LHCN-M2 (cell line): ENCODE measurements at places on chromosomes 7 and 10. TPM values are rescaled to one million over a fixed set of nuclear protein-coding genes. Genes with fewer than 3 reads are reported as not detected.
A peak's percentile ranks its signal among the peaks of the same experiment; 100 is the strongest.

DNA sequence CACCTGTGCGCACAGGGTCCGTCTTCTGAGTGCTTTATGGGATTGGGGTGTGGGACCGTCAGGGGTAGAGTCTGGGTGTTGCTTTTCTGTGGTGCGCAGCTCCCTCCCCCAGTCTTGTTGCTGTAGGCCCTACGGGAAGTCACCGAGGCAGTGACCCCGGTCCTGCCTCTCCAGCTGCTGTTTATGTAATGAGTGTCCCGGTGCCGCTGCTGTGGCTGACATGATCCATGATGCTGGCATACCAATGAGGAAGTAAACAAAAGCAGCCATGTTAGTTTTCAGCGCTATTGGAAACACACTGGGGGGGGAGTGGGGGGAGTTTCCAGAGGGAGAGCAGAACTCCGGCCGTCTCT, 1.1 kb downstream of the TRIM8 start:
- peak; percentile 84 for DNase-seq

- peak; percentile 31 for DNase-seq
Observed at GRCh38 chr7:101634196-101634717, 5.2 kb upstream of the MYL10 start.

Gene NME8
- not detected in 2 replicates for total RNA-seq

DNA sequence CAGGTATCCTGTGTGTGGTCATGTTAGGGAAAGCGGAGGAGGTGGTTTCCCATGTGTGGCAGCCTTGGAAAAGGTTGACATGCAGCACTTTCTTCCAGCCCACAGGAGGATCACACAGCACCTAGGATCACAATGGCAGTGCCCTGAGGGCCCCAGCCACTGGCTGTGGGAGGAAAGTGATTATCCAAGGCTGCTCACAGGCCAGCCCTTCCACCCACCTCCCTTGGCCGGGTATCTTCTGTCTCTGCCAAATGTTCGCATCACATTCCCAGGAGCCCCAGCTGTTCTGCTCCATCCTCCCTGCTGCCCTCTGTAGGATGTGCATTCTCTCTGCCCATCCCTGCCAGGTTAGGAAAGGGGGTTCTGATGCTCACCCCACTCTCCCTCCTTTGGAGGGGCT, 2.5 kb upstream of the MLXIPL start:
- peak; percentile 50 for DNase-seq

Gene TAS2R38
- not detected in 2 replicates for total RNA-seq

DNA sequence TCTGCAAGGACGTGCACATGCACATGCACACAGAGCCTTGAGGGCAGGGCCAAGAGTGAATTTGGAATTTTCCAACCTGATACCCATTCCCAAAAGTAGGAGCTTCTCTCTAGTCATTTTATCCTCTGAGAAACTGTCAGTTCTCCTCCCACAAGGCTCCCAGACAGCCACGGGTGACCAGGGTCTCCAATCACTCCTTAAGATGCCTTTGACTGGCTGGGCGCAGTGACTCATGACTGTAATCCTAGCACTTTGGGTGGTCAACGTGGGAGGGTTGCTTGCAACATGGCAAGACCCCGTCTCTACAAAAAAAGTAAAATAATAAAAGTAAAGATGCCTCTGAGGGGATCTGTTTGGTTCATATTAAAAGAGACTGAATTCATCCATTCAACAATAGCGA, 13.2 kb downstream of the SCD start:
- no peak for DNase-seq

DNA sequence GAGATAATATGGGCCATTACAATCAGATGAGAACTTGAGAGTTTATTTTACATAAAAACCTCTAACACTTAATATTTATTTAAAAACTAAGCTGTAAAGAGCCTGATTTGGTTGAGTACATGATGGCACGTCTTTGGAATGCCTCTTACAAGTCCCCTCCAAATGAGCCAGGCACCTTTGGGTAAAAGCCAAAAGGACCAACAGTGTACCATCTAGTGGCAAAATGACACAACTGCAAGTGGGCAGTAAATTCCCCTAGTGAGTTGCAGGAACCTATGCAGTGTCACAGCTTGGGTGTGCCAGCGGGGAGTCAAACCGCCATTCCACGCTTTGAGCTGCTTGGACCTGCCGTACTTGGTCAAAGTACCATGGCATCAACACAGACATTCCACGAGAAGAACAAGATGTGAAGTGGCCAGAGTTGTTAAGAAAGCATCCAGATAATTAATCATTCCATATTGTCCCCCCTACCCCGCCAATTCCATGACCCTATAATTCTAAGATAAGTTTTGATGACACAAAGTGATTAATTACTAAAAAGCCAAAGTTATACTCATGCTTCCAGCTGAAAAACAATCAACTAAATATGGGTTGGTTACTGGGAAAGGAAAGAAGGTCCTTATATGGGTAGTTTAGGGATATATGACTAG, 115.2 kb downstream of the SORBS1 start:
- peak; percentile 78 for DNase-seq

- DNase-seq = peak; percentile 45
Observed at GRCh38 chr10:61987951-61988379, 86.5 kb downstream of the ARID5B start.

DNA sequence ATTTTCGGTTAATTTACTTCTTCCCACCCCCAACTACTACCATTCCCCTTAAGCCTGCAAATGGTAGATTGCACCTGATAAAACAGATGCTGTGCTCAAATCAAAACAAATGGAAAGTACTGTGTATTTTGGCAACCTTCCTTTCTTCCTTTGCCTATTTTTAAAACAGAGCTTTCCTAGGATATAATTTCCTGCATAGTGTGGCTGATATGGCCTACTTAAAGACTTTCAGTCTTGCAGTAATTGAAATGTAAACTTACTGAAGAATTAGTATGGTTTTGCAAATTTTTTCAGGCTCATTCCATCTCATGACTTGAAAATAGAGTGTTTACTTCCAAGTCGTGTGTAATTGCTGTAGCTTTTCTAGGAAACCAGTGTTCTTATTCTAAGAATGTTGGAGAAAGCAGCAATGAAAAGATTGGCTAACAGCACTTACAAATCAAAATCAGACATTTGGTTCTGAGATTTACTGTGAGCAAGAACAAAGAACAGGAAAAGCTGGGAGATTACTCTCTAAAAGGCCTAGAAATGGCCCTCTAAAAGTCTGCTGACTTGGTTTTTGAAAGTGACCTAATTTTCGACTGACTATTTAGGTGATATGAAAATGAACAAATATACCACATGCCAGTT, 52.0 kb downstream of the REEP3 start:
- peak; percentile 59 for DNase-seq

GRCh38 chr7:157412491-157413180, 75.8 kb downstream of the DNAJB6 start:
- no peak for DNase-seq
